ENCODE measurements at places on chromosomes 3 and 15.

GRCh38 chr3:38662544-38662943 lies 13.1 kb upstream of the SCN5A start:
- peak; percentile 35 for DNase-seq

GRCh38 chr3:58532794-58533220 lies 4.2 kb downstream of the ACOX2 start:
- peak; percentile 73 for DNase-seq

DNA sequence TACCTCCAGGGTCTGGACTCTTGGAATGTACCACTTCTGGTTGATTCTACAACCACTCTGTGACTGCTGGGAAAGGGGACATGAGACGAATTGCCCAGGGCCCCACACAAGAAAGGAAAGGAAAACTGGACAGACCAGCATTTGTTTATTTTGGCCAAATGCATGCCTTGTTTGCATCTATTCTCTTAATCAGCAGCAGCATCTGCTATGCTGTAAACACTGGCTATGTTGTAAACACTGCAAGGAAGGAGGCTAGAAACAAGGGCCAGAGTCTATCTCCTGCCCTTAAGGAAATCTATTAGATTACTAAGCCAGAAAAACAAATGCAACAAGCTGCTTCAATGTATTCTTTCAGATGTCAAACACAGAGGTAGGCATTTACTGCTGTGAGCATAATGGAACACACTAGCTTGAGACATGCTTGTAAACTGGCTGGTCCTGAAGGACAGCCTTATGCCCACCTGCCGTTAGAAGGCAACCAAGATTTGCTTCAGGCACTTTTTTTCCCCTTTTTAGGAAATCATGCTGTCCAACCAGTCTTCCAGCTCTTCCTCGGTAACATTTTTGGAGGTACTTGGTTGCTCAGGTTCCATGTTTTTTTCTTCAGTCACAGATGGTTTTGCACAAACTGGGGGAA lies 102.1 kb upstream of the CHRM5 start:
- DNase-seq: no peak

DNA sequence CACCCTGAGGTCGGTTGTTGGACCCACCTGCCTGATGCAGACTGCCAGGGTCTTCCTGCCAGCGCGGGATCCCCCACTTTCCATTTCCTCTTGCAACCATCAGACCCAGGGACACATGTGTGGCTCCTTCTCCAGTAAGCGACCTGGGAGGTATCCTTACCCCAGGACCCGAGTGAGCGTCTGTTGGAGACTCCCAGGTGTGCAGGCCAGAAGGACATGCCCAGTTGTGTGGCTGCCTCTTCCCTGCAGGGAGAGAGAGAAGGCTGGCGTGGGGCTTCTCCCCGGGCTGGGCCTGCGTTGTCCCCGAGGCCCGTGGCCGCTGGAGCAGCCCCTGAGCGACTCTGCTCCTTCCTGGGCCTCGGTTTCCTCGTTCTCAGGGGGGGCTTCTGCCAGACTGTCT lies 56.8 kb downstream of the APBA2 start:
- DNase-seq: no peak

GRCh38 chr3:9012521-9012920 lies 49.2 kb upstream of the RAD18 start:
- no peak for DNase-seq

- DNase-seq: peak; percentile 88
Observed at GRCh38 chr3:170689893-170690660, 104.2 kb upstream of the SLC7A14 start.

- no peak for DNase-seq
Observed at GRCh38 chr3:39413691-39414420, 7.3 kb downstream of the RPSA start.

- no peak for DNase-seq
Observed at GRCh38 chr15:58574631-58575030, 142.8 kb downstream of the LIPC start.

GRCh38 chr15:49895347-49896223 lies 223.4 kb downstream of the ATP8B4 start:
- DNase-seq: no peak

- no peak for DNase-seq
Observed at GRCh38 chr3:177887475-177887874, 648.8 kb upstream of the KCNMB2 start.

DNA sequence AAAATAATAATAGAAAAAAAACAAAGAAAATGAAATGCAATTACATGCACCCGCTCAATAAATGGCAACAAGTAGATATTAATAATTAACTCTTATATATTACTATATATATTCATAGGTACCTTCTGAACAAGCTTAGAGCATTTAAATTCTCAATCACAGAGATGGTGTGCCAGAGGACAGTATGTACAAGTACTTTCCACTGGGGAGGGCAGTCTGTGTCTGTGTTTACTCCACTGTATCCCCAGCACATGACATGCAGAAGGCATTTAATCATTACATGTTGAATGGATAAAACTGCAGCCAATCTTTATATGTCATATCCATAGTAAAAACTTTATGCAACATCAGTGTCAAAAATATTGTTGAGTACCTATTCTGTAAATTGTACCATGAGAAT lies 97.8 kb downstream of the UACA start:
- DNase-seq: no peak

- DNase-seq: no peak
Observed at GRCh38 chr15:77009646-77010311, 14.9 kb downstream of the PSTPIP1 start.

Measured in BE2C (cell line).